ENCODE measurements at places on chromosomes 11 and 22.
A peak's percentile ranks its signal among the peaks of the same experiment; 100 is the strongest.

GRCh38 chr11:59112494-59112893 is 5.5 kb downstream of the FAM111B start:
- DNase-seq = no peak

- DNase-seq = no peak
Observed at GRCh38 chr11:42661942-42662341, 649.9 kb upstream of the API5 start.

- DNase-seq = peak; percentile 83
Observed at GRCh38 chr11:73141309-73142127, 600 bp downstream of the FCHSD2 start.

GRCh38 chr11:95486979-95487378 is 256.0 kb upstream of the SESN3 start:
- DNase-seq = no peak

GRCh38 chr22:29216873-29217666 is 11.4 kb downstream of the EMID1 start:
- DNase-seq = no peak

DNA sequence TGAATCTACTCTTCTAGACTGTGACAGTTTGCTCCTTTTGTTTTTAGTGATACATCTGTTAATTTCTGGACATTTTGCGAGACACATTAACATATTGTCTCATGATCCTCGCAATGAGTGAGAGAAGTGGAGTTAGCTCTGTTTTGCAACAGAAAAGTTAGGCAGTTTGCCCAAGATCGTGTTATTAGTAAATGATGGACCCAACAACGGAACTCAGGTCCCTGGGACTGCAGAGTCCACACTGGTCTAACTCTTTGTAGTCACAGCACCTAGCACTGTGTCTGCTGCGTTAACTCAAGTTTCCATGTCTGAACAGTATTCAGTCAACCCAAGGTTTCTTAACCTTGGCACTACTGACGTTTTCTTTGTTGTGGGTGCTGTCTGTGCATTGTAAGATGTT is 3.2 kb downstream of the DEPDC7 start:
- DNase-seq = no peak

GRCh38 chr22:20064140-20064480 is 15.9 kb upstream of the DGCR8 start:
- no peak for DNase-seq

DNA sequence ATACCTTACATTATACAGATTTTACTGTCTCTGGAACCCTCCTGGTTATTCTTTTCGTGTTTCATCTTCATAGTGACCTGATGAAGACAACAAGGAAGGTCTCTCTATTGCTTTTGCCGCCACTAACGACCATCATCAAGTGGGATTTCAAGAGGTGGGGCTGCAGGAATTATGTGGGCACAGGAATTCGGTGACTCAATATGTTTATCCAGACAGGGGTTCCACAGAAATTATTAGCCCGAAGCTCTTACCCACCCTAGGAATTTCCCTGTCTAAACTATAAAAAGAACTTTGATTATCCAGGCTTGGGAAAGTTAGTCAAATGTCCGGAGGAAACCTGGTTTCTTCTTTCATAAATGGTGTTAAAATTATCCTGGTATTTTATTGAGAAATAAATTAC is 566.8 kb upstream of the TENM4 start:
- no peak for DNase-seq

DNA sequence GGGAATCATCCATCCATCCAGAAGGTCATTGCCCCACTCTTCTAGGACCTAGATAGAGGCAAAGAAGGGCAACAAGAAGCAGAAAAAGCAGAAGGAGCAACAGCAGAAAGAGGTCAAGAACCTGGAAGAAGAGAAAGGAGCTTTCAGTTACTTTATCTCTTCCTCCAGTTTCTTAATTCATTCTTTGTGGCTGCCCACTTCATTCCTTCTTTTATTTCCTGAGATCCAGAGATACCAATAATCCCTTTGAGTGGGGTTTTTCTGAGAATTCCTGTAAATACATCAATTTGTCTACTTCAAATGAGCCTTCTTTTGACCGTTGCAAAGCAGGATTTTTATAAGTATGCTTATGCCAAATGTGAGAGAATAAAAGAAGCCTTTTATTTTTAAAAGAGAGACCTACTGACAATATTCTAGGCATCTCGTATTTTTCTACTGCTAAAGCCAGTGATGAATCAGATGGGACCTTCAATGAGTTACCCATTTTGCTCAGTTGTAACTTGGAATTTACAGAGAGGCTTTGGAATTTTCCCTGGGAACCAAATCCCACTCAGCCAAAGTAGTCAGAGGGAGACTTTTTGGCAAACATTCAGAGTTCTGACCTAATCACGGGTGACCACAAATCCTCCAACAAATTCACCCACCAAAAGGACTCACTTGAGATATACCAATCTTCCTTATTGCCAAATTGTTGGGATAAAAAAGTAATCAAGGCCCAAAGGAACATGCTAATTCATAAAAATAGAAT is 54.9 kb downstream of the ZC3H12C start:
- no peak for DNase-seq

GRCh38 chr11:102364991-102365390 is 18.0 kb downstream of the BIRC2 start:
- no peak for DNase-seq

GRCh38 chr22:20750461-20751184 is 23.3 kb upstream of the SERPIND1 start:
- DNase-seq = peak; percentile 74

GRCh38 chr22:27832606-27833005 is 31.1 kb upstream of the MN1 start:
- no peak for DNase-seq

GRCh38 chr11:35549787-35550186 is 24.4 kb upstream of the PAMR1 start:
- DNase-seq = peak; percentile 60

- DNase-seq = peak; percentile 51
Observed at GRCh38 chr11:47980088-47980906, at the start of gene PTPRJ. PTPRJ (plus strand) TSS chr11:47980559; CDS start chr11:47980913, 354 bp downstream.

GRCh38 chr11:110196241-110196754 is 100.1 kb downstream of the RDX start:
- DNase-seq = no peak

DNA sequence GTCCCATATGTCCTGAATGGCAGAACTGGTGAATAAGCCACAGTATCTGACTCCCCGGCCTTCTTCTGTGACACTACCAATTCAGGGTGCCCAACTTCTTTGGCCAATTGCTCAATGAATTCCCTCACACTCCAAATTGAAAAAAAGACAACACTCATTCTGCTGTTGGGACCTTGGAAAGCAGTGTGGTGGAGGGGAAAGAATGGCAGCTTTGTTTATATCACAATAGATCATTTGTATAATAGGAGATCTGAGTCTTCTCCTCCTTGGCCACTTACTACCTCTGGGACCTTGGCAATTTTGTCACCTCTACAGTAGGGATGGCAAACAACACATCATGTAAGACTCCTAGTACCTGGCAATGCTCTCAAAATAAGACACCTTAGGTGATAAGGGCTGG is 64.6 kb downstream of the OPCML start:
- DNase-seq = no peak

GRCh38 chr11:47573321-47573720 is 5.4 kb downstream of the KBTBD4 start:
- DNase-seq = no peak

GRCh38 chr11:2998073-2998850 is 6.1 kb upstream of the NAP1L4 start:
- DNase-seq = no peak

- DNase-seq = peak; percentile 68
Observed at GRCh38 chr11:117199053-117199915, at the start of gene TAGLN. TAGLN (plus strand) TSS chr11:117199370; CDS start chr11:117203014, 3,644 bp downstream.

DNA sequence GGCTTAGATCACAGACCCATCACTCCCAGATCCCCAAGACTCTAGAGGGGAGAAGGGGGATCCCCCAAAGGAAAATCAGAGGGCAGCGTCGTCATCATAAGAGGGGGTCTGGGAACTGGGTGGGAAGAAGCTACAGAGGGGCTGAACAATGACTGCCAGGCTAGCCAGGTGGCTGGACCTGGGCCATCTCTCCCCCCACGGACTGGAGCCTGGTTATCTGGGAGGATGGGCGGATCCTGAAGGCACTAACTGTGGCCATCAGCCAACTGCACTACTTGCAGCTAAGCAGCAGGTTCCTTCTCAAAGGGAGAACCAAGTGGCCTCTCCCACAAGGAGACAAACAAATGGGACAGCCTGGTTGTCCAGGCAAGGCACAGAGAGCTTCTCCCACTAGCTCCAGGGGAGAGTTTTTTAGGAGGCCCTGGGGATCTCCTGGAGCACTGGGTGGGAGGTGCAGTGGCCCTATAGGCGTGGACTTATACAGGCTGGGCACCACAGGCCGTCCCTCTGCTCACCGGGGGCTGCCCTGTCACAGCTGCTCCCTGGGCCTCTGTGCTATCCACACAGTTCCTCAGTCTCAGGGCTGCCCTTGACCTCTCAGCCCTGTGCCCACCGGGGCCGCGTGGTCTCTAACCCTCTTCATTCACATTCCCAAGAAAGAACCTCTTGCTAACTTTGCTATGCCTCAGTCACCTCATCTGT is 15.4 kb downstream of the P2RY6 start:
- DNase-seq = no peak

DNA sequence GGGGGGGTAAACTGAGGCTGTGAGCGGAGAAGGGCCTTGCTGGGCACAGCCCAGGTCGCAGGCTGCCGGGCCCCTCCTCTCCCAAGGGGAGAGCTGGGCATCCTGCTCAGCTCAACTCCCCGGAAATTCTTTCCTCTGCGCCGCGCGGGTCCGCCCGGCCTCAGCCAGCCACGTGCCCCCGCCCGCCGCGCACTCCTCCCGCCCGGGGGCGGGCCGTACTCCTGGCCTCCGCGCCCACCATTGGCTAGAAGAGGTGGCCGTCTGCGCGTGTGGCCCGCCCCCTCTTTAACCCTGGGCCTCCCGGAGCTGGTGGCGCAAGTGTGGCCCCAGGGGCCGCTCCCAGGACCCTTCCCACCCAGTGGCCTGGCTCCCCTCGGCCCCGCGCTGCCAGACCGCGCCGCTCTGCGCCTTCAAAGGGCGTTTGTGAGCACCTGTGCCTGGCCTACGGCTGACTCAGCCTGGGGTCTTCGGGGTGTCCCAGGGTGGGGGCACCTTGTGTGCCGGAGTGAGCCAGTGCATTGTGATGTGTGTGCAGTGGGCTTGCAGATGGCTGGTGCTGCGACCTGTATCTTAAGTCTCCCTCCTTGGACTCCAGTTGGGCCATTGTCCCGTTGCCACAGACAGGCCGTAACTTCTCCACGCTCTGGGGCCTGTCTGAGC is 2.0 kb downstream of the MRGPRF start:
- DNase-seq = peak; percentile 83

DNA sequence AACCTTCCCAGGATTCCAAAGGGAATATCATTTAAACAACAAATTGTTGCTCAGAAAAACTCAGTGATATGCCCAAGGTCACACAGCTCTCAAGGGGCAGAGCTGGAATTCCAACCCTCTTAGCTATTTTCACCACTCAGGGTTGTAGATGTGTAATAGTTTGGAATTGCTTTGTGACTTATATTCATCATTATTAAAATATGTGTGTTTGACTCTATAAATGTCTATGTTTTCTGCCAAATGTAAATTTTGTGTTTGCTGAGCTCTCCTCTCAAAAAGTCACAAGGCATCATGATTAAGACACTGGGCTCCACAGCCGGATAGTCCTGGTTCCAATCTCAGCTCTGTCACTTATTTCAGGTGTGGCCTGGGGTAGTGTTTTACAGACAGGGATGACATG is 407.3 kb downstream of the TMEM135 start:
- DNase-seq = no peak

DNA sequence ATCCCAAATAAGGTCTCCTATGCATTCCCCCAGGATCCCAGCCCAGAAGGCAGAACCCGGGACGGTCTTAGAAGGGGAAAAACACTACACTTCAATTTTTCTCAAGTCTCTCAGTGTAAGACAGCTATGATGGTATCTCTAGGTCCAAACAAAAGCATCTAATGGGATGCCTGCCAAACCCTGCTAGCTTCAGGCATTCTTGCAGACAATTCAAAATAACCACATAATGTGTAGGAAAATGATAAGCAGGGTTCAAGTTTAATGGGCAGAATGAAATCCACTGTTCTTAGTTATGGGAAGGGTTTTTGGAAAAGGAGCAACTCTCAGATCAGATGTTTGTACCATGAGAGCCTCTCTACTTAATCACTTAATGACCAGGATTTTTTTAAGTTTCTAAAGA is 119.8 kb upstream of the ANO1 start:
- DNase-seq = peak; percentile 42

DNA sequence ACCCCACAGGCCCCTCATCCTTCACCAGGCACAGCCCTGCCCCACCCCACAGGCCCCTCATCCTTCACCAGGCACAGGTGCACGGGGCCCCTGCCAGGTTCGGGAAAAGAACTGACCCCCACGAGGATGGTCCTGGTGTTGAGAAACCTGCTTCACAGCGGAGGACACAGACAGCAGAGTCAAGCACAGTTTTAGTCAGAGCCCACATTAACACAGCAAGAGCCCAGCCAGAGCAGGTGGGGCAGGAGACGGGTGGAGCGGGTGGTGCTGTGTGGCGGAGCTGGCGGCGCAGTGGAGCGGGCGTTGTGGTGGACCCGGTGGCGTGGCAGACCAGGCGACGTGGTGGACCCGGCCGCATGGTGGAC is 1085.5 kb downstream of the BRD1 start:
- DNase-seq = no peak

DNA sequence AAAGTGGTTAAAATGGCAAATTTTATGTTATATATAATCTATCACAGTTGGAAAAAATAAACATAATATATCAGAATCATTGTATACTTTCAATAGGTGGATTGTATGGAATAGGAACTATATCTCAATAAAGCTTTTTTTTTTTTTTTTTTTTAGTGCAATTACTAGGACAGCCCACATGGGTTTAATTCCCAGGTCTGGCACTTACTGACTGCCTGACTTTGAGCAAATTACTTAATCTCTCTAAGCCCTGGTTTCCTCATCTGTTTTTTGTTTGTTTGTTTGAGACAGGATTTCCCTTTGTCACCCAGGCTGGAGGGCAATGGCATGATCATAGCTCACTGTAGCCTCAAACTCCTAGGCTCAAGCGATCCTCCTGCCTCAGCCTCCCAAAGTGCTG is 26.1 kb upstream of the BAIAP2L2 start:
- DNase-seq = no peak
